ENCODE measurements at places on chromosomes 7 and 10. TPM values are rescaled to one million over a fixed set of nuclear protein-coding genes. Genes with fewer than 3 reads are reported as not detected.

Gene CUBN
- 0.19 TPM for total RNA-seq

Gene CCT6A
- total RNA-seq, result 345 TPM

Gene HECW1
- not detected for total RNA-seq

Gene GALNT17
- total RNA-seq, result not detected

Gene IGFBP1
- total RNA-seq, result not detected

Gene LARP4B
- 137 TPM for total RNA-seq

Gene SPACDR
- 1.4 TPM for total RNA-seq

Gene SH2D4B
- 0.21 TPM for total RNA-seq

Gene ACADSB
- total RNA-seq, result 26.6 TPM

Gene ADARB2
- total RNA-seq, result not detected

Gene ASB15
- total RNA-seq, result not detected

Gene CALD1
- total RNA-seq, result 1.7 TPM

Gene GNGT1
- total RNA-seq, result not detected

Gene AP4M1
- 15.6 TPM for total RNA-seq

Gene NUTM2D
- 1.6 TPM for total RNA-seq

Gene PON3
- total RNA-seq, result not detected

Gene RPS24
- 1,876 TPM for total RNA-seq

Gene SPDYE1
- not detected for total RNA-seq

Gene CALML3
- total RNA-seq, result not detected

Gene ASB10
- total RNA-seq, result not detected

Gene CPVL
- 0.25 TPM for total RNA-seq

Gene TRPV5
- not detected for total RNA-seq

Gene IFIT1
- total RNA-seq, result 0.27 TPM

Gene AGR3
- total RNA-seq, result not detected

Gene FRMPD2
- not detected for total RNA-seq

Gene GPC2
- 2.8 TPM for total RNA-seq

Gene WDR91
- total RNA-seq, result 23.9 TPM

Gene IQUB
- total RNA-seq, result not detected

Gene AGAP9
- 3.7 TPM for total RNA-seq

Gene SKIDA1
- total RNA-seq, result 0.08 TPM

Gene ITGB8
- total RNA-seq, result 0.02 TPM

Gene ZWINT
- total RNA-seq, result 116 TPM

Gene ARHGAP22
- not detected for total RNA-seq

Gene STEAP4
- not detected for total RNA-seq

Gene SFRP4
- total RNA-seq, result not detected

Gene SPDYE6
- total RNA-seq, result not detected

Gene TBX20
- total RNA-seq, result not detected

Gene LRRC61
- total RNA-seq, result 27.4 TPM

Gene PGAM2
- total RNA-seq, result not detected

Gene PIK3CG
- 26.6 TPM for total RNA-seq

Gene PLOD3
- total RNA-seq, result 47.1 TPM

Gene PLXDC2
- total RNA-seq, result not detected

Gene ARMC3
- total RNA-seq, result not detected

Gene ACTR1A
- 74.0 TPM for total RNA-seq

Gene PSPH
- total RNA-seq, result 39.5 TPM

Gene LSM5
- total RNA-seq, result 124 TPM

Gene SEMA4G
- total RNA-seq, result 0.70 TPM

Gene NPY
- total RNA-seq, result not detected

Gene ADAM22
- total RNA-seq, result 4.8 TPM

Gene WIPF3
- not detected for total RNA-seq

Gene SCIN
- 0.27 TPM for total RNA-seq

Data from activated CD8-positive, alpha-beta memory T cell treated with anti-CD3 and anti-CD28 coated beads for 36 hours (primary cell).